ENCODE measurements at places on chromosomes 5 and 9. TPM values are rescaled to one million over a fixed set of nuclear protein-coding genes. Genes with fewer than 3 reads are reported as not detected.

FOXI1 gene
- total RNA-seq = 0.44 TPM

SARDH gene
- 0.13 TPM for total RNA-seq

PALM2AKAP2 gene
- total RNA-seq = 0.44 TPM

WNK2 gene
- total RNA-seq = 13.7 TPM

SEMA6A gene
- total RNA-seq = 0.54 TPM

GRCh38 chr5:129124608-129125007 is 30.1 kb downstream of the ISOC1 start:
- H3K36me3 ChIP-seq = no peaks in the 10 kb centered on the region
- H3K4me1 ChIP-seq = no peaks in the 10 kb centered on the region
- H3K27ac ChIP-seq = no peak overlapping the region
- no peak overlapping the region for H3K4me3 ChIP-seq
- no peak for DNase-seq
- no peaks in the 10 kb centered on the region for H3K27me3 ChIP-seq

- H3K4me1 ChIP-seq = no peaks in the 10 kb centered on the region
- no peaks in the 10 kb centered on the region for H3K36me3 ChIP-seq
- no peak overlapping the region for H3K4me3 ChIP-seq
- H3K27ac ChIP-seq = no peak overlapping the region
These were observed 923.6 kb upstream of the DMAC1 start for GRCh38 chr9:8723195-8723594.

DNA sequence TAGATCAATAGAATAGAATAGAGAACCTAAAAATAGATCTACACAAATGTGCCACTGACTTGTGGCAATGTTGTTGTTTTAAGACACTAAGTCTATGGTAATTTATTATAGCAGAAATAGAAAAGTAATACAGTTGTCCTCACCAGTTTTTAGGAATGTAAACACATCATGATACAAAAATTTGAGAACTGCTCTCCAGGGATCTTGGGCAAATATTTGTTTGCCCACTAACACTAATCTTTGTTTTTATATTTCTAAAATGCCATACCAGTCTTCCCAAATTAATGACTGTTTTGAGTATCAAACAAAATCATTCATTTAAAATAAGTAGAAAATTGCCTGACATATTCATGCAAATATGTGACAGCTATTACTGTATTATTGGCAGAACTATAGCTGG is 297.6 kb downstream of the BRINP1 start:
- H3K36me3 ChIP-seq = no peaks in the 10 kb centered on the region
- no peak for DNase-seq
- H3K27me3 ChIP-seq = no peaks in the 10 kb centered on the region
- no peaks in the 10 kb centered on the region for H3K4me1 ChIP-seq
- H3K27ac ChIP-seq = no peak overlapping the region

DNA sequence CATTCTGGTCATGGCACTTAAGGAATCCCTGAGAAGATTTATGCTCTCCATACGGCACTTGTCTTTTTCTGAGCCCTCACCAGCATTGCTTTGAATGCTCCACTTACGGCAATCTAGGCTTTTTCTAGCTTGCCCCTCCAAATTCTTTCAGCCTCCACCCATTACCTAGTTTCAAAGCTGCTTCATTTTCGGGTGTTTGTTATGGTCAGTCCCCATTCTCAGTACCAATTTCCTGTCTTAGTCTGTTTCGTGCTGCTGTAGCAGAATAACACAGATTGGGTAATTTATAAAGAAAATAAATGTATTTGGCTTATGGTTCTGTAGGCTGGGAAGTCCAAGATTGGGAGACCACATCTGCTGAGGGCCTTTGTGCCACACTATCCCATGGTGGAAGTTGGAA is 42.0 kb downstream of the ARHGEF28 start:
- DNase-seq = no peak
- peaks cover 28% of the 10 kb centered on the region for H3K4me1 ChIP-seq
- no peak overlapping the region for H3K27ac ChIP-seq
- H3K36me3 ChIP-seq = no peaks in the 10 kb centered on the region
- no peaks in the 10 kb centered on the region for H3K27me3 ChIP-seq
- no peak overlapping the region for H3K4me3 ChIP-seq

DNA sequence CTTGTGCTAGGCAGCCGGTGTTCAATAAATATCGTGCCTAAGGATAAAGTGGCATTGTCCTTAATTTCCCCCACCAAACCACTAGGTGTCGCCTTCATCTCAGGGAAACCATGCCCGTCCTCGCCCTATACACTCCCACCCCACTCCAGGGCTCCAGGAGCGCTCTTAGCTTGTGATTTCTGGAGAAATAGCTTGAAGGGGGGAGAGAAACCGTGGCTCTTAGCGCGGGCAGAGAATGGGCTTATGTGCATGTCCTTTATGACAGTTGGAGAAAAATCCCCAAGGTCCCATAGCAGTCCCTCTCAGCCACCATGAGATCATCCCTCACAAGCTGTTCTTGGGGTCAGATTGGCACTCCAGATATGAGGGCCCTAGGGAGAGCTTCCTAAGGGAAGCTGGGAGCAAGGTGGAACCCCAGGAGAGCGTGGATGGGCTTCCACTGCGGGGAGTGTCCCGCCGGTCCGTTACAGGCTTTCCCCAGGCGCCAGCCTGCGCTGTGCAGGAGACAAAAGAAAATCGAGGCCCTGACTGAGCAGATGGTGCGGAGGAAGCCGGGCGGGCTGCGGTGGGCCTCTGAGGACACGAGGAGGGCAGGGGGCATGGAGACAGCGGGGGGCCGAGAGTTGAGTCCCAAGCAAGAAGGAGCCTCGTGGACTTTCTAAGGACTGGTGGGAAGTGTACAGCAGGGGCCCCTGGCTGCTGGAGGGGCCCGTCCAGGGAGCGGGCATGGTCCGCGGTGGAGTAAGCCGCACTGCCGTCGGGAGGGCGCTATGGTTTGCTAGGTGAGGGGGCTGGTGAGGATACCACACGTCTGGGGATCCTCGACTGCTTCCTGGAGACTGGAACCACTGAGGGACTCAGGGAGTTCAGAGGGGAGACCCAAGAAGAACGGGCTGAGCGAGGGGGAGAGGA is 750 bp upstream of the NPR2 start:
- H3K4me1 ChIP-seq = 0 out of 2 replicates have a peak, but pooled peaks cover 3% of the 10 kb centered on the region
- no peak overlapping the region for H3K27ac ChIP-seq
- no peak overlapping the region for H3K4me3 ChIP-seq
- H3K36me3 ChIP-seq = no peaks in the 10 kb centered on the region
- DNase-seq = no peak

GRCh38 chr5:177447611-177448243 is 1.1 kb downstream of the PRR7 start:
- no peaks in the 10 kb centered on the region for H3K27me3 ChIP-seq
- peak overlapping the region; percentile 54 for H3K4me3 ChIP-seq
- H3K27ac ChIP-seq = peak overlapping the region; percentile 83
- H3K4me1 ChIP-seq = peaks cover 61% of the 10 kb centered on the region
